ENCODE measurements at places on chromosomes 6 and 20.

DNA sequence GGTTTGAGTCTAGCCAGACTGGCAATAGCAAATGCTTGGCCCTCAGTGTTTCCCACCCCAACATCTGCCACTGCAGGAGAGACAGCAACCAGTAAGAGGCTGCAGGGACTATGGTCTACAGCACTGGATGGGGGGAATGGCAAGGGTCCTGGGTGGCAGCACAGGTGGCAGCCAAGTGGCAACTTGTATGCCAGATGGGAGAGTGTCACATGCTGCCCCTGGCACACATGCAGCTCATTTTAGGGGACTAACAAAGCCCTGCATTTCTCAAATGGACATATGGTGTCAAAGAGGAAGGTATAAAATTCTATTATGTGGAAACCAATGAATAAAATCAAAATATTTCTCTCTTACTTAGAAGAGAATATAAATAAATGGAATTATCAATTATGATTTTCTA, 298.7 kb upstream of the MARCKS start:
- no peak for DNase-seq

DNA sequence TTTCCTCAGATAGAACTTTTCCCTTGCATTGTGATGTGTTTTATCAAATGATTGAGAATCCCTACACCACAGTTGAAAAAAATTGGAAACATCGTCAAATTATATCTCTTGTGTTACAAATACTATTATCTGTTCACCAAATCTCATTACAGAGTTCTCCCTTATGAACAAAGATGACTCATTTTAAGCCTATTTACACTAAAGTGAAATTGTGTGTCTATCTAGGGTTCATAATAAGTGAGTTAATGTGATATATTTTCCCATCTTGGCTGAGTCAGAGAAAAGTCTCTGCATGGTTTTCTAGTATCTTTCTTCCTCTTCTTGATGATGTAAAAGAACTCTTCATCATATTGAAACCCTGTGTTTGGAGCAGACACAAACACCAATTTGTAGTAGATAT, 1263.3 kb upstream of the EYS start:
- no peak for DNase-seq

DNA sequence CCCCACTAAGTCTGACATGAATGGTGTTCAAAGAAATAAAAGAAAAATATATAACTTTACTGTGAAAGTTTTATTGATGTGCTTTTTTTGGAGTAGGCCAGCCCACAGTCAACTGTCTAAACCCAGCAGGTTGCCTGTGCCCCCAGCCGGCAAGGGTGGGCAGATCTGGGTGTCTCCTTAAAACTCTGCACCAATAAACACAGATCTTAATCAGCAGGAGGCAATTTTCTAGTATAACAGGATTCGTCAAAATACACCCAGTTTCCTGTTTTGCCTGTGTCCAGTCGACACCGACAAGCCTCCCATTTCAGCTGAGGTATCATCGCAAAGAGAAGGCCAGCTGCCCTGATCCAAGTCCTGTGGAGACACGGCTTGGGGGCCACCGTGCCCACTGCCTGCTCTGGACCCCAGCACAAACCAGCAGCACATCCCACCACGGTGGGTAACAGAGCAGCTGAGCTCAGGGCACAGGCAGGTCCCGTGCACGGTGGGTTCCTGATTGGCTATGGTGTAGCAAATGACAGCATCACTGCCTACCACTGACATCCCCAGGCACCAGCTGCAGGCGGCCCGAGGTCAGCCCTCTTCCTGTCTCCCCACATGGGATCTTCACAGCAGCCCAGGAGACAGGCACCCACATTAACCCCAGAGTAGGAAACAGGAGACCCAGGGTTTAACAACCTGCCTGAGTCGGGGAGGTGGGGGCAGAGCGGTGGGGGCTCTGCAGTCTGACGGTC, 15.7 kb downstream of the BMP7 start:
- peak; percentile 12 for DNase-seq

DNA sequence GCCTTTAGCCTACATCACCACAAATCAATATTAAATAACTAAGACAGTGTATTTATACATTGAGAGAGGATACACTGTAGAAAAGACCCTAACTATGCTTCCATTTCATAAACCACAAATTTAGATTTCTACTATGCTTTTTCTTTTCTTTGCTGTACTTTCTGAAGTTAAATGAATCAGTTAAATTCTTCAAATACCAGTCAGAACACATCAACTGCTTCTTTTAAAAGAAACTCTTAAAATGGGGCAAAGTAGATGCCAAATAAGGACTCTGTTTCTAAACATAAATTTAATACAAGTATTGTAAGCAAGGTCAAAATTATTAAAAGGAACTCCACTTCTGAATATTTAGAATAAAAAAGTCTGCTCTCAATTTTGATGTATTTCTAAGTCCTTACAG, 76.9 kb downstream of the GMDS start:
- DNase-seq, result no peak

- DNase-seq, result no peak
These were observed 147.0 kb upstream of the PTPRK start for GRCh38 chr6:128667339-128667858.

DNA sequence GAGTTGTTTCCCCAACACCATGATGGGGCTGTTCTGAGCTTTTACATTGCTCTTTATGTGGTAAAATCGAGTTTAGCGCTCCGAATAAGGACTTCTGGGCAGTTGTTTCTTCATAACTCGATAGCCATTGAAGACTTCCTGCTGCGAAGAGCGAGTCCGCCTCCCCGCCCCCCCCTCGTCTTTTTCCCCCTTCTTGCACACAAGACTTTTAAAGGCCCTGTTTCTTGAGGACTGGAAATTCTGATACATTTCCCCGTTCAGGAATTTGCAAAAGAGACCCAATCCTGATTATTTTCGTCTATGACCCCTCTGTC, 1.5 kb upstream of the CITED2 start:
- no peak for DNase-seq

- DNase-seq, result no peak
These were observed 25.8 kb downstream of the SERPINB9 start for GRCh38 chr6:2877057-2877882.

All from CD8-positive, alpha-beta T cell (primary cell).